ENCODE measurements at places on chromosomes 5 and 9.

DNA sequence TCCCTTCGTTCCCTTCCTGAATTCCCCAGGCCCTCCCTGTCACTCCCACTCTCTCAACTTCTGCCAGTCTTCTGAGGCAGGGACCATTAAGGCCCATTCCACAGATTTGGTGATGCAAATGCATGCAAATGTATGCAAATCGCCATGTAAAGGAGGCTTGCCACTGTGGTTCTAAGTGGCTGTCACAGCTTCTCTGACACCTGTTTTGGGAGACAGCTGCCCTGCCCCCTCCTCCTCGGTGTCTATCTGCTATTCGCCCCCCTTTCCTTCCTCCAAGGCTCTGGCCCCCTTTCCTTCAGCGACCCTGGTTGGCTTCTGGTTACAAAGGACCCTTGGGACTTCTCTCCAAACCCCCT is 10.5 kb upstream of the ARAP3 start:
- no peak for DNase-seq

DNA sequence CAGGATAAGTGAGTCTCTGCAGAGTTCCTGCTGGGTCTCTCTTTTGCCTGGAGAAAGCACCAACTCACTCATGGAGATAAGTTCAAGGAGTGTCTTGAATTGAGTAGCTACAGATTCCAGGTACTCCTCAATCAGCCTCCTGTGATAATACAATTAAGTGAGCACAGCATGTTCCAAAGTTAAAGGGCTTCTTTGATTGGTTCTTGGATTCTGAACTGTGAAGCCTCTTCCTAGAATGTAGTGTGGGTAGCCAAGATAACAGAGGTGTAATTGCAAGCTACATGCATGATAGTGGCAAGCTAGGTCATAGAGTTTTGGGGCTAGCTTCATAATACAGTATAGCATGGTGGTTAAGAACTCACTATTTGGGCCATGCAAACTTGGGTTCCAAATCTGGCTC is 23.2 kb upstream of the CARNMT1 start:
- no peak for DNase-seq

GRCh38 chr9:136577941-136578625 is 32.2 kb upstream of the NOTCH1 start:
- no peak for DNase-seq

DNA sequence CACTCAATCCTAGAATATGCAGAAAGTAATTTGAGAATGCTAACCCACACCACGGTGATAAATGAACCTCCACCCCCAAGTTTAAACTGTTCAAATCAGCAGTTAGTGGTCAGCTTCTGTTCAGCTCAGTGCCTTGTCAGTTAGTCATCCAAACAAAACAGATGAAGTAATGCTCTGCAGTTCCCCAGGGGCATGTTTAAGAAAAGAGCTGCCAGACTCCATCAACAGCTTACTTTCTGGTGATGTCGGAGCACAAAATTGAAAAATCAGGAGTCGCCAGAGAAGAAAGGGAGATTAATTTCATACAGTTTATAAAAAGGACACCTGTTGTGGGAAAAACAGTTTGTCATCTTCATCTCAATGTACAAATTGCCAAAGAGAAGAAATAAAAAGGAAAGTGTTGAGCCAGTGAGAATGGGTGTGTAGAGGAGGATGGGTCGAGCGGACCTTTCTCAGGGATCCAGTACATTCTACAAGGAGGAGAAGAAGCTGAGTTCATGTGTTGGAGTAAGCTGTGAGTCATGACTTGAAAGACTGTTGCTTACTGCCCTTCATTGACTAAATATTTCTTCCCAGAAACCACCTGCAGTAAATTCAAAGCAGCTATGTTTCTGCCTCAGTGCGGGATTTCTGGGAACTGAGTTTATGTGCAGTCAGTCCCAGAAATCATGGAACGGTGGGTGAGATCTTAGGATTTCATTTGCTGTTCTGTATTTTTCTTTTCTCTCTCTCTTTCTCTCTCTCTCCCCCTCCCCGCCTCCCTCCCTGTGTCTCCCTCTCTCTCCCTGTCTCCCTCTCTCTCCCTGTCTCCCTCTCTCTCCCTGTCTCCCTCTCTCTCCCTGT is 13.7 kb downstream of the TRIO start:
- peak; percentile 98 for DNase-seq

DNA sequence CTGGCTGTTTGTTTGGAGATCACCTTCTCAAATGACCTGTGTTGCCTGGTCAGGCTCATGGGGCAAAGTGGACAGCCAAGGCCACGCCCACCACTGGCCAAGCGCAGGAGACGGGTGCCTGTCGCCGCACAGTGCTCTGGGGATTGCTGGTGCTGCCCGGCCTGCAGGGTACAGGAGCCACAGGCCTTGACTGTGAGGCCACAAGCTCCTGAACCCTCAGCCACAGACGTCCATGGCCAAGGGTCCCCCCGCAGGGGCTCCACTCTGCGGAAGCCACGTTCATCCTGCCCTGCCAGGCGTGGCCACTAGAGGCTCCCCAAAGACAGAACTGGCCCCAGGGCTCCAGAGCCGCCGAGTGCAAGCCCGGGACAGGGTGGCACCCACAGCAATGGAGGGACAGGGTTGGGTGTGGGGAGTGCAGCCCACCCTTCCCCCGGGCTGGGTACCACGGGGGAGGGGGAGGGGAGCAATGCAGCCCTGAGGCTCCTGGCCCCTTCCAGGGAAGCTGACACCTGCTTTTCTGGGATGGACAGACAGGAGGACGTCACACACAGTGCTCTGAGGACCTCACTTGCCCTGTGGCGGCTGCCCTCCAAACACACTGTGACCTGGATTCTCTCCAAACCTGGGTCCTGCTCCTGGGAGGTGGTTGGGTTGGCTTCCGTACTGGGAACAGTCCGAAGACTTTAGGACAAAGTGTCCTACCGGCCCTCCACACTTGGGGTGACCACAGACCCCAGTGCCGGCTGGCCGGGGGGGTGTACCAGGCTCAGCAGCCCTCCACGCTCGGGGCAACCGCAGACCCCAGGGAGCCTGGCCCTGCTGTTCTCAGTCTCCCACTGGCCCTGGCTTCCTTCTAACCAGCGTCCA is 21.5 kb downstream of the TPPP start:
- DNase-seq: peak; percentile 35

DNA sequence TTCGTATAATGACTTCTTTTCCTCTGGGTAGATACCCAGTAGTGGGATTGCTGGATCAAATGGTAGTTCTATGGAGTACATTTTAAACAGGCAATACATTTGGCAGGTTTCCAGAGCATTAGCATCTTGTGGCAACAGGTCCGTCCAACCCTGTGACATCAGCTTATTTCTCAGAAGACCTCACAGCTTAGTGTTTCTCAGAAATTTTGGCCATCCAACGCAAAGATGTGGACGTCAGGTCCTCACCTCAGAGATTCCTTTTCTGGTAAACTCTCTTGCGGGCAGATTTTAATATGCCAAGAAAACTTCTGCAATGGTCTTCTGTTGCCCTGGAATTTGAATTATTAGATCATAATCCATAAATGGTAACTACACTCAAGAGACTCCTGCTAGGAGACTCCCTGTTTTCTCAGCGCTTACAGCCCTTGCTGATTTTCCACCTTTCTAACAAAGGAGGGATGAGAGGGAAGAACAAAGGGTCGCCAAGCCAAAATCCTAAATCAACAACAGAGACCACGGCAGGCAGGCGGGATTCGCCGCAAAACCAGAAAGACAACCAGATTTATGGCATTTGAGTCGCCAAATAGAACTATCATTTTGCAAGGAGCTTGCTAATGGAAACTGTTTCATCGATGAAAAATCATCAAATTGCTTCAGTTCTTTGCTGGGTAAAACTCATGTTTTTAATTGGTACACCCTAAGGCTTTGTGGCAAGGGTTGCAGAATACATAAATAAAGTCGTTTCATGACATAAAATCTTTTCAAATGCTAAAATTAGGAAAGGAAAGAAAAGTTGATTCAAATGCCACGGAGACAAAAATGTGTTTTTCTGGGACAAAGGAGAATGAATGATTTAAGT is 34.1 kb upstream of the PLPP1 start:
- no peak for DNase-seq

- no peak for DNase-seq
Observed at GRCh38 chr9:112007575-112008240, 111.1 kb downstream of the UGCG start.

GRCh38 chr5:163033656-163034055 is 403.7 kb upstream of the CCNG1 start:
- no peak for DNase-seq

Data from bronchial epithelial cell (primary cell).